ENCODE measurements at places on chromosomes 2 and 18.

DNA sequence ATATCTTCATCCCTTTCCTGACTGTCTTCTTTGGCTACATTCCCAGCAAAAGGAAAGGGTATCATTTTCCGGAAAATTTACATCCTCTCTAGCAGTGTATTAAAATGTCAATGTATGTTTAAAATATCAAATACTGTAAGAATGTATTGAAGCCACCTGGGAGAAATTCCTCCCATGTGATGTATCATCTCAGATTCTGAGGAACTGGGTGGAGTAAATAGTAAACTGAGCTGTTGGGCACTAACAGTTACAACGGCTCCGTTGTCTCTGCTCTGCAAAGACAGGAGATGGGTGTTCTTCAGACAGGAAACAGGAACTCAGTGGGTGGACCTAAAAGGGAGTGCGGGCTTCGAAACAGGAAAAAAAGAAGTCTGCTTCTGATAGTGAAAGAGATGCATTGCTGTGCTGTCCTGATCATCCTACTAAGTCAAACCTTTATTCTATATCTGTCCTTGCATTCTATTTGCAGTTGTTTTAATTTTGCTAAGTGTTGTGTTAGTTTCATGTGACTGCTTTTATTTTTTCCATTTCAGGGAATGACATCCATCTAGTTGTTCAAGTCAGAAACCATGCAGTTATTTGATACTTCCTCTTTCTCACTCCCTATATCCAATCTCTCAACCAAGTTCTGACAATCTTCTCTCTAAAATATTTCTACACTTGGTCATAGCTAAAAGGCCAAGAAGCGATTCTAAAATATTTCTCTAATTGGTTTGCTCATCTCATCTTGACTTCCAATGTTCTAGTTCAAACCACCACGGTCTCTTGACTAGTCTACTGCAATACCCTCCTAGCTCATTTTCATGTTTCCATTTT is 19.4 kb downstream of the DOK1 start:
- H3K27me3 ChIP-seq = no peaks in the 10 kb centered on the region
- no peaks in the 10 kb centered on the region for H3K36me3 ChIP-seq
- no peak overlapping the region for H3K27ac ChIP-seq
- peaks cover 27% of the 10 kb centered on the region for H3K4me1 ChIP-seq

DNA sequence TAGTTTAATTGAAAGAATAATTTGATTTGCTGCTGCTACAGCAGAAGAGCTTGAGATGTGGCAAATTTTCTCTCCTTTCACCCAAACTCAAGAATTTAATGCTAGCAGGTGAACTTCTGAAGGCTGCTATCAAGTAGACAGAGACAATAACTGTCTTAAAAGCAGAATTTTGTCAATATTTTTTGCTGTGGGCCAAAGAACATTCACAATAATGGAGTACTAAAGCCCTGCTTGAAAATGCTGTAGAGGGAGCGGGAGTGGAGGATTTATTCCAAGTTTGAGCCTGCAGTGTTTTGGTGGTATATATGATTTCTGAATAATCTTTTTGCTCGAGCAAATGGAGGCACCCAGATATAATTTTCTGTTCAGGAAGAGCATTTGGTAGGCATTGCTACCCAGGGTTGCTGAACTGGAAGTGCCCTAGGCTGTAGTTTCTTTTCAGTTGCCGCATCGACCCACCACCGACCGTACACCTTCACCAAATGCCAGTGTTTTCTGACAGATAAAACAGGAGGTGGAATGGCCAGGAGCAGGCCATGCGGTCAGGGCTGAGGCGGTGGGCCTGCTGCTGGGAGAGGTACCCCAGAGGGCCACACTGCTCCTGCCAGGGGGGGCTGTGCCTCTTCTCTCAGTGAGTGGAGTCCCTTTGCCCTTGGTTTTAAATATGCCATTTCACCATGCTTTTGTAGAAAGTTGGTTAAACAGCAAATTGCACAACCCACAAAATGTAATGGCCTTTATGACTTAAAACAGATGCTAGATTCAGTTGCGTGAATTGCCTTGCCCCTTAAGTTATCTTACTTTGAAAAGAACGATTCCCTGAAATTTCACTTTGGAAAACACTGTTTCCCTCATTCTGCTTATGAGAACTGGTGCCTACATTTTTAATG is 36.4 kb downstream of the TSHZ1 start:
- H3K27me3 ChIP-seq = no peaks in the 10 kb centered on the region
- H3K27ac ChIP-seq = peak overlapping the region; percentile 83
- H3K4me3 ChIP-seq = peak overlapping the region; percentile 34
- DNase-seq = peak; percentile 52

DNA sequence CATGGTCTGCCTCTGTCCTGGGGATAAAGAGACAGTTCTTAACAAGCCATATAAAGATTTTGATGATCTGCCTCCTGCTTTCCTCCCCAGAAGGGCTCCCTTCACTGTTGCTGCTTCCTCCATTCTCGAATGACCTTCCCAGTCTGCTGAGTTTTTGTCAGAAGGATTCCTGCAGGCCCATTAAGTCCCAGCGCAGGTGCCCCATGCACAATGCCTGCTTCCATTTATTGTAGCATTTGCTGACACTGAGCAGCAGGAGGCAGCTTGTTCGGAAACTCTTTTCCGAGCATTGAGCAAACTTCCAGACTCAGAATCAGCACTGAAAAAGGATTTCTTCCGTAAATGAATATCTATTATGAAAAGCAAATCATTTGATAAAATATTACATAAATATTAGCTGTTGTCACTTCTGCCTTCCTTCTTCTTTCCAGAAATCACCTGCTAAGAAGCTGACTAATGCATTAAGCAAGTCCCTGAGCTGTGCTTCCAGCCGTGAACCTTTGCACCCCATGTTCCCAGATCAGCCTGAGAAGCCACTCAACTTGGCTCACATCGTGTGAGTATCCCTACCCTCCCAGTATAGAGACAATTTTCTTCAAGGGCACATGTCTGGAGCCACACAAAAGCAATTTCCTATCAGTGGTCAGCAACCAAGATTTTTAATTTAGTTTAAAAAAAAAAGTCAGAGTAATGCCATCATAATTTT is 110.4 kb downstream of the DTNA start:
- no peaks in the 10 kb centered on the region for H3K27me3 ChIP-seq
- no peak overlapping the region for H3K4me3 ChIP-seq
- no peak for DNase-seq
- H3K36me3 ChIP-seq = no peaks in the 10 kb centered on the region
- no peak overlapping the region for H3K27ac ChIP-seq

DNA sequence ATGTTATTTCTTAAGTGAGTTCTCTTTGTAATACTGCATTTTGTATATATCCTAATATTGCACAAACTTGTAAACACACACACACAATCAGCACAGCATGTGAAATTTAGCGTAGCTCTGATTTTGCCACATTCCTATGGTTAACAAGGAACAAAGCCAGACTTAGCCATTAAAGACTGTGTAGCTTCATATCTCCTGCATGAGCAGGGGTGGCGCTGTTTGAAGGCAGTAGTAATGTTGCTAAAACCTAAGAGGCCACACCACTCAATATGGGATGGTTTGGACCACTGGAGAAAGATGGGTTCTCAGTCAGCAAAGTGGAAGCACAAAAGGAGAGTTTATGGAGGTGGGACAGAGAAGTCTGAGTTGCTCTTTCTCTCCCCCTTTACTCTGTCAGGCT is 61.1 kb upstream of the RND3 start:
- no peak for DNase-seq
- H3K36me3 ChIP-seq = no peaks in the 10 kb centered on the region
- H3K27me3 ChIP-seq = no peaks in the 10 kb centered on the region
- peaks cover 11% of the 10 kb centered on the region for H3K4me1 ChIP-seq

- H3K27me3 ChIP-seq = no peaks in the 10 kb centered on the region
- no peak overlapping the region for H3K4me3 ChIP-seq
- H3K4me1 ChIP-seq = no peaks in the 10 kb centered on the region
- no peak overlapping the region for H3K27ac ChIP-seq
Observed at GRCh38 chr2:151927501-151928221, 99.4 kb upstream of the ARL5A start.

GRCh38 chr2:144431392-144431783 is 88.5 kb downstream of the ZEB2 start:
- no peak for DNase-seq
- H3K36me3 ChIP-seq = peaks cover 21% of the 10 kb centered on the region
- no peaks in the 10 kb centered on the region for H3K27me3 ChIP-seq
- H3K4me3 ChIP-seq = no peak overlapping the region

DNA sequence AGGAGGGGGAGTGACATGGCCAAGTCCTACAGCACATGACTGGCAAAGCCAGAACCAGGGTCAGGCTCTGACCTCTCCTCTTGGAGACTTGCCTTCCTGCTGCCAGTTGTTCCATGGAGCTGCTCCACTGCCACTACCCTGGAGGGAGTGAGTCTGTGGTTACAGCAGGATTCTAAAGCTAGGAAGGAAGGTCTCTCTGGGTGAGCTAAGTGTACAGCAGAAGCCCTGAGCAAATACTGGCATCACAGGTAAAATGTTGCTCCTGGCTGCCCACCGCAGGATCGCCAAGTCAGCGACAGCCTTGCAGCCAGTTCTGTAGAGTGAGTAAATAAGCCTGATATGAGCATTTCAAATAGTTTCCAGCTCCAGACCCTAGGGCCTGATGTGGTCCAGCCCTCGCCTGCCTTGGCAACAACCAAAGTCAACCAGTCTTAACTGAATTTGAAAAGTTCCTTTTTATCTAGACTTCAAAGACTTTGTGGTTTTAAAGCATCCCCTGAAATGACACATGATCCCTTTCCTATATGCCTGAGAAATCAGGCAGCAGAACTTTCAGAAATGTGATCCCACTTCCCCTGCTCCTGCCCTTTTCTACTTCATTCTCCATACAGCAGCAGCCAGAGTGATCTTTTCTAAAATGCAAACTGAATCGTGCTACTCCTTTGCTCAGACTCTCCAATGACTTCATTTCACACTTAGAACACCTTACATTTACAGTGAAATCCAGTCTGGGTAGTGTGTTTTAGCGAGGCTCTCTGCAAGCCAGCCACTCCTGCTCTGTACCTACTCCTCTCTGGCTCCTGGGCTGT is 114.3 kb downstream of the MGAT5 start:
- peaks cover 8% of the 10 kb centered on the region for H3K4me1 ChIP-seq
- H3K36me3 ChIP-seq = no peaks in the 10 kb centered on the region
- no peak overlapping the region for H3K27ac ChIP-seq
- 0 out of 2 replicates have a peak, but pooled peaks cover 3% of the 10 kb centered on the region for H3K27me3 ChIP-seq
- no peak overlapping the region for H3K4me3 ChIP-seq

DNA sequence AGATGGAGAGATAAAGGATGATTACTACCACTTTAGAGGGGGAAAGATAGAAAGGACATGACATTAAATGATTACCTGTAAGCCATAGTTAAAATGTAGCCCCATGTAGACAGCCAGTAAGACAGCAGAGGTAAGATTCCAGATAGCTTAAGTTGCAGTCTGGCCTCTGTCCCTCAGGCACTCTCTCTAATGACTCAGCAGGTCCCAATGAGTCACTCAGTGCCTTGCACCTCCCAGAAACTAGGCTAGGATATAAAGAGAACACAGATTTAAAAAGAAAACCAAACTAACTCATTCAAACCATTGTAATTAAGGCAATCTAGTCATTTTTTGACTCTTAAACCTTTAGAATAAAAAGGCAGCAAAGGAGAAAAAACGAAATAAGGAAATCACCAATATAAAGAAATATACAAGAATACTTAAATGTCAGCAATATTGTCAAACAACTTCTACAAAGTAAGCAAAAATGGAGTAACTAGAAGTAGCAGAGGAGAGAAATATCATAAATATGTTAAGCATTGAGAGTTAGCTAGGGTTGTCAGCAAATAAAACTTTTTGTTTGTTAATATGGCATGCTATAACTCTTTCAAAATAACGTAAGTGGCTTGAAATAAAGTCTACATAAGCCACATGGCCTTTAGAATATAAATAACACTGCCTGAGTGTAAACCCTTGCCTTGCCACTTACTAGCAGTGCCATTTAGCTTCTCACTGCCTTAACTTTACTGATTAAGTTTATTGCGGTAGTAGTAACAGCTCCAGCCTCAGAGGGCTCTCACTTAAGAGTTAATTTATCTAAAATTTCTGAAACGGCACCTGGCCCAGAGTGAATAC is 48.5 kb downstream of the SOCS6 start:
- H3K36me3 ChIP-seq = peaks cover 6% of the 10 kb centered on the region
- H3K4me3 ChIP-seq = no peak overlapping the region
- H3K4me1 ChIP-seq = peaks cover 43% of the 10 kb centered on the region
- DNase-seq = peak; percentile 79

GRCh38 chr2:226514895-226515294 is 284.7 kb downstream of the IRS1 start:
- no peaks in the 10 kb centered on the region for H3K36me3 ChIP-seq
- no peaks in the 10 kb centered on the region for H3K27me3 ChIP-seq
- H3K27ac ChIP-seq = peak overlapping the region; percentile 71
- peak; percentile 45 for DNase-seq
- H3K4me1 ChIP-seq = peaks cover 18% of the 10 kb centered on the region

DNA sequence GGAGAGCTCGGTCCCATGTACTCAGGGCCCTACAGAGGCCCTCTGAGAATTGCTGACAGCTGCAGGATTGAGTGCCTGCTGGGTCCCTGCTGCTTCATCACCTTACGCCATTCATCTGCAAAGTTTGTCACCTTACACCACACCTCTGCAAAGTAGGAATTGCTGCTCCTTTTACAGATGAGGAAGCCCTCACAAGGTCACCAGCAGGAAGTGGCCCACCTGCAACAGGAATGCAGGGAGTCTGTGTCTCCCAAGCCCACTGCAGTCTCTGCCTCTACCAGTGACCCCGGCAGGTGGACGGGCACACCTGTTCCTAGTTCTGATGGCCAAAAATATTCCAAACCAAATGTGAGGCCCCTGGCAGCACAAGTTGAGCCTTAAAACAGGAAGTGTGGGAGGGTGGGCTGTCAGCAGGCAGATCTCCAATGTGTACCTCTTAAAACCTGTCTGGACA is 441.4 kb downstream of the NBAS start:
- DNase-seq = no peak
- H3K36me3 ChIP-seq = no peaks in the 10 kb centered on the region
- H3K27me3 ChIP-seq = no peaks in the 10 kb centered on the region
- H3K27ac ChIP-seq = no peak overlapping the region

GRCh38 chr2:154693741-154694340 is 4.7 kb upstream of the KCNJ3 start:
- no peak overlapping the region for H3K4me3 ChIP-seq
- DNase-seq = no peak
- H3K4me1 ChIP-seq = no peaks in the 10 kb centered on the region

- H3K4me1 ChIP-seq = peaks cover 4% of the 10 kb centered on the region
- H3K4me3 ChIP-seq = peak overlapping the region; percentile 13
Observed at GRCh38 chr2:86336675-86337243, 667 bp downstream of the REEP1 start.

DNA sequence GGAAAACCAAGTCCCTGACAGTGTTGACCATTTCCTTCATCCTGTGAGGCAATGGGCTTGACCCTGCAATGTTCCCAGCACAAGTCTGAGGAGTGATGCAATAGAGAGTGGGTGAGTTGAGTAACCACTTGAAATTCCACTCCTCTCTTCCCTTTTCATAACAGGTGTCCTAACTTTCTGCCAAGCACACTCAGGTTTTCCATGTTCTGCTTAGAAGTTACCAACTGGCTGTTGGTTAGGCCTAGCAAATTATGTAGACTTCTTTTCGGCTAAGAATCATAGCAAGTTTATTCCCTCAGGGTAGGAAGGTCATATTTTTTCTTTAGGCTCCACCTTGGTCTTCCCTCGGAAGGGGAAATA is 11.5 kb downstream of the GNLY start:
- H3K36me3 ChIP-seq = no peaks in the 10 kb centered on the region
- no peak overlapping the region for H3K4me3 ChIP-seq
- no peak overlapping the region for H3K27ac ChIP-seq
- H3K27me3 ChIP-seq = no peaks in the 10 kb centered on the region

- peaks cover 4% of the 10 kb centered on the region for H3K4me1 ChIP-seq
- H3K36me3 ChIP-seq = no peaks in the 10 kb centered on the region
- DNase-seq = no peak
Observed at GRCh38 chr2:205352593-205352992, 329.7 kb upstream of the NRP2 start.

GRCh38 chr18:10010611-10011015 is 96.8 kb downstream of the VAPA start:
- no peaks in the 10 kb centered on the region for H3K36me3 ChIP-seq
- H3K4me1 ChIP-seq = peaks cover 28% of the 10 kb centered on the region
- H3K27ac ChIP-seq = peak overlapping the region; percentile 44
- no peaks in the 10 kb centered on the region for H3K27me3 ChIP-seq
